ENCODE measurements at places on chromosomes 3 and 15.

GRCh38 chr3:134368751-134369105 is 5.5 kb downstream of the AMOTL2 start:
- DNase-seq = no peak

DNA sequence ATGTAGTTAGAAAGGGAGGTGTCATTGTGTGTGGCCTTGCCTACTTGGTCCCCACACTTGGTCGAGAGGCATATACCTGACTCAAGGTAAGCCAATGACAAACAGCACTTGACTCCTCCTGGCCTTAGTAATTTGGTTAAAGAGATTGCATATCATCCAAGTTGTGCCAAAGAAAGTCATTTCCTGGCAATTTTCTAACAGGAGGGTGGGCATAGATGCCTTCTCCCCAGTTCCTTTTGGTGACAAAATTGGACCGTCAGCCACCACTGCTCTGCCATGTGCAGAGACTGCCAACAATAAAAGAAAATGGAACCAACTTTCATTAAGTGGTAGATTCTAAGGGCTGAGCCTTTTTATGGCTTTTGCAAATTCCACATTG is 7.9 kb upstream of the LEKR1 start:
- no peak for DNase-seq

DNA sequence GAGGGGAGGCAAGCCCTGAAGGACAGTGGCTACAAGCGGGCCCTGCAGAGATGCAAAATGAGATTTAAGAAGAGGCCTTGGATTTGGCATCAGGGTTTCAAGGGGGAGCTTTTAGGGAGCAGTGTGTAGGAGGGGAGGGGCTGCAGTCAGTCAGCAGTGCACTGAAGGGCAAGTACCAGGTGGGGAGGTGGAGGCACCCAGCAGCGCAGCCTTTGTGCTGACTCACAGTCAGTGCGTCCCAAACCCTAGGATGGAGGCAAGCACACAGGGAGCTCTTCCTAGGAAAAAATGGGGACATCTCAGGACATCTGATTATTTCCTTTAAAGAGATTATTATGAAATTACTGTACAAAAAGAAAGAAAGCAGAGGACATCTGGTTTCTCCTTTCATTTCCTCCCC is 80.0 kb downstream of the AAGAB start:
- no peak for DNase-seq

DNA sequence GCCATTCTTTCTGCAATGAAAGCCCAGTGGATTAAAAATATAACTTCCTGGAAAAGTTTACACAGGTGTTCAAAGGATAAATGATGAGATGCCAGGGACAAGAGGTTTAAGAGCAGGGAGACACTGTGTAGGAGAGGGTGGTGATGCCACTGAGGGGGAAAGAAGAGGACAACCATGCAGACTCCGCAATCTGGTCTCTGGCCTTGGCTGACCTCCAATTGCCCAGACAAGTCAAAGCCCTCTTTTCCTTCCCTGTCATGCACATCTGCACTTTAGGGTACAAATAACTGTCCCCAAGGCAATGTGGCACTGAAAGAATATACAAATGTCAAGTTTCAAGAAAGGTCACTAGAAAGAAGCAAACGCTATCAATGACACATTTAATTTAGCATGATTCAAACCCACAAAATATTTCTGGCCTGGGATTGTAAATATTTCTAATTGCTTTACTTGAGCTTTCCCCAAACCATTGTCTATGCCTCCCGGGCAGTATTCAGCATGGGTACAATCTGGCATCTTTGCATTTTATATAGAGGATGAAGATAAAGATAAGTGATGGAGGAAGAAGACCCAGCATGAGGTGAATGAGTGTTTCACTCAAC is 319.4 kb downstream of the PLCL2 start:
- DNase-seq = no peak

DNA sequence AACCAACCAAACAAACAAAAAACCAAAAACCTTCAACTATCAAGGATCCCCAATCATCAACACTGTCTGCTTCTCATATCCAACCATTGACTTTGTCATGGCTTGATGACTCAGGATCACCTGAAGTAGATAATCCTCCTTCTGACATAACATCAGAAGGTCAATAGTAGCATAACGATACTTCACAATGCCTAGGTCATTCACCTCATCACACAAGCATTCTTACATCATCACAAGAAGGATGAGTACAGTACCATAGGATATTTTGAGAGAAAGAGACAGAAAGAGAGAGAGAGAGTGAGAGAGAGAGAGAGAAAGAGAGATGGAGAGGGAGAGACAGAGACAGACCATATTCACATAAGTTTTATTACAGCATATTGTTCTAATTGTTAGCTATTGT is 42.1 kb downstream of the SPATA16 start:
- no peak for DNase-seq

DNA sequence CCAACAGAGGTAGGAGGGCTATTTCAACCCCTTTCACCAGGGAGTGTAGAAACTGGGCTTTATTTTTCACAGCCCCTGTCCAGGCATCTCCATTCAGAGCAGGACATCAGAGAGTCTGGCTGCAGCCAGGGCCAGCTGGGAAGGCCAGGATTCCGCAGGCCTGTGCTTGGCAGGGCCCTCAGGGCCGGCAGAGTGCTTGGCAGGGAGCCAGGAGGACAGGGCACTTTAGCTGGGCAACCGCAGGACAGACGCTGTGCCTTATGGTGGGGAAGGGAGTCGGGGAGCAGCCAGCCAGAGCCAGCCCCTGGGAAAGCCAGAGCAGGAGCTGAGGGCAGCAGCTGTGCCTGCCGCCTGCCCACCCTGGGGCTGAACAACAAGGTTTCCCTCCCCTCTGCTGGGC is 34.5 kb upstream of the IQCF6 start:
- DNase-seq = no peak

DNA sequence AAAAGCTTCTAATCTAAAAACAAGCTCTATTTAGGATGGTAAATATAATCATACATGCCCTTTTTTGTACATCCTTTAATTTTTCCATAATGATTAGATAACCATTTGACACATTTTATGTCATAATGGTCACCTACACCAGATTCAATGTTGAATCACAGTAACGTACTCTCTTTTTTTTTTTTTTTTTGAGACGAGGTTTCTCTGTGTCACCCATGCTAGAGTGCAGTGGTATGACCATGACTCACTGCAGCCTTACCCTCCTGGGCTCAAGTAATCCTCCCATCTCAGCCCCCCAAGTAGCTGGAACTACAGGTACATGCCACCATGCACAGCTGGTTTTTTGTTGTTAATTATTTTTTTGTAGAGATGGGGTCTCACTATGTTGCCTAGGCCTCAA is 49.2 kb downstream of the PROS1 start:
- DNase-seq = no peak

- DNase-seq = no peak
Observed at GRCh38 chr3:106533788-106534160, 665.0 kb upstream of the CBLB start.

DNA sequence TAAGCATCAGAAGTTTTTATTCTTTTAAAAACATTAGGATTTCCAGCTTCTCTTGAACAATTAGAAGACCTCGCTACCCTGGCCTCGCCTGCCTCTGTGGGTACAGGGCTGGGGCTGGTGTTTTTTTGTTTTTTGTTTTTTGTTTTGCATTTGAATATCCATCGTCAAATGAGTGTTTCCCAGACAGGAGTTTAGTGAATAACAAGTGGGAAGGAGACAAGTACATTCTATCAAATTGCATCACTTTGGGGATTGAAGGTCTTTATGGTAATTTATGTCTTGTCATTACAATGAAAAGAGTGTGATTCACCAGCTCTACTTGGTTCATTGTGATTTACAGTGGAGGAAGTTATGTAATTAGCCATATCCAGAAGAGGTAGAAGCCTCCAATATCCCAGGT is 161.1 kb upstream of the UBE2E1 start:
- no peak for DNase-seq

DNA sequence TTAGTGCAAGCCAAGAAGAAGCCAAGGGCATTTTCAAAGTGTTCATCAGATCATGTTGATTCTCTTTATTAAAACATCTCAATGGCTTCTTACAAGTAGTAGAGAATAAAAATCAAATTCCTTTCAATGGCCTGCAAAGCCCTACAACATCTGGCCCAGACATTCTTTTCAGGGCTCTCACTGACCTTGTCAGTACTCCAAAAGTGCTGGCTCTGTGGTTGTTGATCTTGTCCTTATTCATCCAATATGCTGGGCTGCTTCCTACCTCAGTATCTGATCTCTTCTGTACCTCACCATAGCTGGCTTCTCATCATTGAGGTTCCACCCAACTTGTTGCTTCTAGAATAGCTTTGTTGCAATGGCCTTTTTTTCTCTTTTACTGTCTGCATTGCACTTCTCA is 74.0 kb upstream of the SAMMSON start:
- no peak for DNase-seq

- DNase-seq = no peak
Observed at GRCh38 chr3:64084640-64085039, 61.3 kb upstream of the PSMD6 start.

GRCh38 chr3:139642996-139643395 is 34.8 kb downstream of the NMNAT3 start:
- no peak for DNase-seq

DNA sequence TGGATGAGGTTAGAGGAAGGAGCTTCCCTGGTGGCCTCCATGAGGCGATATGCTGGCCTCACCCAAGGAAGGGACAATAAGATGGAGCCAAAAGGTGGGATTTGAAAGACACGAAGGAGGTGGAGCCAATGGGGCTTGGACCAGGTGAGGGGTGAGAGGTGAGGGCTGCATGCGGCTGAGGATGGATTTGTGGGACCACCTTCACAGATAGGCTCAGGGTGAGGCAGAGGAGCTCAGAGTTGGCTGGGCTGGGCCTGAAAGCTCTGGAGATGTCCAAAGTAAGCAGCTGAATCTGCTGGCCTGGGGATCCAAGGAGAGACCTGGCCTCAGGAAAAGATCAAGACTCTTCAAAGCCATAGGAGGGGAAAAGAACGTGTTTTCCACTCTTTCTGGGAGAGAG is 49.8 kb downstream of the EXOG start:
- DNase-seq = no peak

DNA sequence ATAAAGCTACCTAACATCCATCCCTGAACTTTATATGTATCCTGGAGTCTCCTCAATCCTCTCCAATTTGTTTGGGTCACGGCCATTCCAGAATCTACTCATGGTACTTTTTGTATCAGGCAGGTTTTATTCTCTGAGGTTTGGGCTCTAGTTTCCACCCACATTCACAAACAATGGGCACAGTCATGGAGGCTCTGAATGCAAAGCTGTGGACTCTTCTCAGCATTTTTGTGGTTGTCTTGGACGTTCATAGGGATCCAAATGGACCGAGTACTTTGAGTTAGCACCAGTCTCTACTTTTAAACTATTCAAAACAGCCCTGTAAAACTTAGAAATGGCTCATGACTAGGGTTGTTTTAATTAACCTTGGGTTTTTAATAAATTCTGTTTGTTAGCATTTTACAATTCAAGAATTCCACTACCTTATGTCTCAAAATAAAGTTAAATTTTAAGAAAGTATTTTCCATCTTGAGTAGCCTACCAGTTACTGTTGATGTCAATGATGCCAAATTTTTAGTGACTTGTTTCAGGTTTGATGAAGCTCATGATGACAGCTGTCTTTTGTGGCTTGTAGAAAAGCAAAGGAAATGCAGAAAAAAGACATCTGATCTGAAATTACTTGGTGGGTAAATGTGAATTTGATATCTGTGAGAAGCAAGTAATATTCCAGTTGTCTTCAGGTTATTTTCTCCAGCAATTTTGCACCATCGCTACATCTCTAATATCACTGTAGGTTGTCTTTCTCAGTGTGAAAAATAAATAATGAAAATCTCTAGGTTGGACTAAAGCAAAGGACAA is 275.7 kb upstream of the THBS1 start:
- DNase-seq = no peak

GRCh38 chr3:77887611-77888010 is 847.7 kb downstream of the ROBO2 start:
- DNase-seq = no peak

DNA sequence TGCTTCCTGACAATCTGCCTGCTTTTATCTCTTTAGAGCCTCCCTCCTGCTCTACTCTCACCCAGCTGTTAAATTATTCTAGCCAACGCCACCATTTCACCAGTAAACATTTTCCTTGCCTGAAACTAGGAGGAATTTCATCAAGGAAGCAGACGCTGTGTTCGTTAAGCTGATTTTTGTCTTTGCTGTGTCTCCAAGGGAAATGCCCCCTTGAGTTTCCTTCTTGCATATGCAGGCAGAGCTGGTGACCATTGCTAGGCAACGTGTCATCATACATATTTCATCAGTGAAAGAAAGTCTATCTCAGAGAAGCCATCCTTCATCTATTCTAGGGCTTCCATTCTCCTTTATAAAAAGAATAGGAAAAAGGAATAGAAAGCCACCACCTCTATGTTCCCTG is 87.0 kb upstream of the ST8SIA2 start:
- DNase-seq = no peak

DNA sequence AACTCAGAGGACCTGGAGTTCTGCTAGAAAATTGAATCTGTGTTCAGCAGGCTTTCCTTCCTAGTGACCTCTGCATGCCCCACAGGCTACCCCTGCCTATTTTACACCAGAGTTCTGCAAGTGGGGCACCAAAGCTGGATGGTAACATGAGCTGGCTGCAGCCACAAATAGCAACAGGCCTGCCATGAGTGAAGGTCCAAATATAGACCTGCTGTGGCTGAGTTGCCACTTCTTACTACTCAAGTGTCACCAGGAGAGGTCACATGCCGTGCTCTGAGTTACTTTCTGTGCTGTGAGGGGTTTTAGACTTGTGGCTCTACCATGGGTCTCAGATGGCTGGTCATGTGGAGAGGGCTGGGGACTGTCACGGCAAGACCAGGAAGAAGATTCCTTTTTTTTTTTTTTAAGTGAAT is at the start of gene FSD2:
Gene FSD2 (minus strand): TSS at position 76 of the 413 bp plus-strand sequence. CDS start 18,679 bp downstream, outside the sequence.
- no peak for DNase-seq

- no peak for DNase-seq
Observed at GRCh38 chr3:30455840-30456239, 150.6 kb upstream of the TGFBR2 start.

- no peak for DNase-seq
Observed at GRCh38 chr3:144660186-144660585, 688.6 kb downstream of the DIPK2A start.

- DNase-seq = no peak
Observed at GRCh38 chr3:12870942-12871341, 29.6 kb upstream of the RPL32 start.

GRCh38 chr3:87287011-87287410 is 10.6 kb upstream of the POU1F1 start:
- no peak for DNase-seq

DNA sequence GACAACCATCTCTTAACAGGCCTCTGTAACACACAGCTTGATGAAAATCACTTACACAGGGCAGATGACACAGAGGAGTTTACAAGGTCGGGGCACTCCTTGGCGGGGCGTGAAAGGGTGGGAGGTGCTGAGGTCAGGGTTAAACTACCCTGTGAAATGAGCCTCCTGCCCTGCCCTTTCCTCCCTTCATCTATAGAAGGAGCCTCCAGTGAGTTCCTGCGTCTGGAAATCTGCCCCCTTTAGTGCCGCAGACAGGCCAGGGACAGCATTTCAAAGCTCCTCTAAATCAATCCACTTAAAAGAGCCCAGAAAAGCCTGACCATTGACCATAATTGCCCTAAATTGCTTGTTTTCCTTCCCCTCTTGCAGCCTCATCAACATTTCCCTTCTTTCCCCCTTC is 1.9 kb downstream of the ROBO1 start:
- DNase-seq = no peak

- DNase-seq = no peak
Observed at GRCh38 chr15:44545913-44546802, 9.2 kb downstream of the EIF3J start.

- DNase-seq = no peak
Observed at GRCh38 chr3:41176596-41176995, 22.7 kb upstream of the CTNNB1 start.

GRCh38 chr15:51192521-51193280 is 98.0 kb upstream of the TNFAIP8L3 start:
- peak; percentile 86 for DNase-seq

GRCh38 chr15:56460071-56460470 is 4.9 kb downstream of the MNS1 start:
- DNase-seq = no peak

Data from prostate gland (tissue), 2 donors.